ENCODE measurements at places on chromosomes 5 and 9. TPM values are rescaled to one million over a fixed set of nuclear protein-coding genes. Genes with fewer than 3 reads are reported as not detected.

FBXL7 gene
- 2.8 TPM for total RNA-seq

PCDHA12 gene
- total RNA-seq = 7.4 TPM

ANKRD18A gene
- total RNA-seq = 11.3 TPM

GABRA6 gene
- total RNA-seq = 0.23 TPM

NR5A1 gene
- total RNA-seq = 0.69 TPM

ACOT12 gene
- total RNA-seq = 5.1 TPM

ARL15 gene
- total RNA-seq = 59.3 TPM

VAV2 gene
- 17.5 TPM for total RNA-seq

WHRN gene
- 5.8 TPM for total RNA-seq

PCDHGB5 gene
- total RNA-seq = 24.0 TPM

PCDHB5 gene
- 11.1 TPM for total RNA-seq

ZBED3 gene
- 4.4 TPM for total RNA-seq

IL4 gene
- not detected for total RNA-seq

KCNV2 gene
- not detected for total RNA-seq

NRG2 gene
- 5.1 TPM for total RNA-seq

SLC34A3 gene
- total RNA-seq = not detected

WASHC1 gene
- 6.2 TPM for total RNA-seq

Data from diencephalon (tissue), 1 donor.